ENCODE measurements at places on chromosomes 5 and 9.

DNA sequence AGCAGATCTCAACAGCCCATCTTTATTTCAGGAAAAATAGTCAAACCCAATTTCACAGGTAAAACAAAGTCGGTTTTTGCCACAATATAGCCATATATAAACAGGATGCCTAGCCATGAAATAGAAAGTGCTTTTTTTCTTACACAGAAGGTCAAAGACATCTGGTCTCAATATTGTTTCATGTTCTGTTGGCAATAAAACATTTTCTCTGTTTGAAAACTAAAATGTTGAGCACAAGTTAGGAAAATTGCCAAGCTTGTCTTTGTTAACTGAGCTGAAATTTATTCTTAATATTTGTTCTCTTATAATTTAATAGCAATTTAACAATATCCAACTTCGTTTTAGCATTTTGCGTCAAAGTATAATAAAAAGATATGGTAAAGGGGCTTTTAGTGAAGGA is 673.4 kb downstream of the DTWD2 start:
- peak; percentile 7 for DNase-seq

DNA sequence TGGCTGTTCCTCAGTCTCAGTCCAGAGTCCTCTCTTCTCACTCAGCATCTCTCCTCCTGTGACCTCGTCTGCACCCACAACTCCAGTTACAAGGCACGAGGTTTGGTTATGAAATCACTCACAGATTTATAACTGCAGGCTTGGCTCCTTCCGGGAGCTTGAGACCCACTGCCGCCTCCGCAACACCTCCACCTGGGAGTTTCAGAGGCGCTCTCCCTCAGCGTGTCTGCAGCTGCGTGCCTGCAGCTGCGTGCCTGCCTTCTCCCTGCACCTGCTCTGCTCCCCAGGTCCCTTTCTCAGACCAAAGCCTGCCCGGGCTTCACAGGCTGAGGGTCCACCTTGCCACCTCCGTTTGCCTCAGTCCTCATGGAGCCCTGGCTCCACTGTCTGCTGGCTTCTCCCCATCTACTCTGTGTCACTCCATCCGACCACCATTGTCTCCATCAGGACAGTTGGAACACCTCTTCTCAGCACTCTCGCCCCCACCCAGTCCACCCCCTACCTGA is 51.5 kb downstream of the HRH2 start:
- DNase-seq: no peak

DNA sequence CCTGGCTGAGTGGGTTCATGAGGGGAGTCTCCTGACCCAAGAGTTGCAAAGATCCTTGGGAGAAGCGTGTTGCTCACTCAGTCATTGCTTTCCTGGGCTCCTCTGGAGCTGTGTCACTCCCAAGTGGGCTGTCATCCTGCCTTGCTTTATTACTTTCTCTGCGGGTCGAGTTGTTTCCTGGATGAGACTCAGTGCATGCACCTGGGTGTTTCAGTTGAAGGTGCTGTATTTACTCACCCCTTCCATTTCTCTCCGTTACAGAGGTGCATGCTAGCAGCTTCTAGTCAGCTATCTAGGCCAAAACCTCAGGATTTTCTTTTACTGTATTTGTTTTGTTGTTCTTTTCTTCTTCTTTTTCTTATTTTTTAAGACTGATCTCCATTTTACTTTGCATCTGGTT is 785.5 kb upstream of the EDIL3 start:
- no peak for DNase-seq

GRCh38 chr5:100794844-100795243 is 108.2 kb downstream of the ST8SIA4 start:
- DNase-seq: no peak

DNA sequence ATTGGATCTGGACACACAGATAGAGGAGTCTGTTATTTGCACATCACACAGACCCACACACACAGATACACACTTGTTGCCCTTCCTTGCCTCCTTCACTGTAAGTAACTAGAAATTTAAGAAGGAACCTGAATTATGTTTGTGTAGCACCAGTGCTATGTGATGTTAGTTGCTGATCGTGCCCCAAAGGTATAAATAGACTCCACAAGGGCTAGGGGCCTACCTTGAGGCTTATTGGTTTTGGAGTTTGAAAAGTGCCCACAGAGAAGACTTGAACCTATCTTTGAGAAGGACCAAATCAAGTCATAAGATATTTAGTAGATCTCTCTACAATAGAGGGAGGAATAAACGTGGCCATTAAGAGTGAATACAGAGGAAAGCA is 8.8 kb upstream of the TGFBI start:
- no peak for DNase-seq

- DNase-seq: no peak
These were observed 6.8 kb upstream of the GRAMD2B start for GRCh38 chr5:126416266-126416925.

DNA sequence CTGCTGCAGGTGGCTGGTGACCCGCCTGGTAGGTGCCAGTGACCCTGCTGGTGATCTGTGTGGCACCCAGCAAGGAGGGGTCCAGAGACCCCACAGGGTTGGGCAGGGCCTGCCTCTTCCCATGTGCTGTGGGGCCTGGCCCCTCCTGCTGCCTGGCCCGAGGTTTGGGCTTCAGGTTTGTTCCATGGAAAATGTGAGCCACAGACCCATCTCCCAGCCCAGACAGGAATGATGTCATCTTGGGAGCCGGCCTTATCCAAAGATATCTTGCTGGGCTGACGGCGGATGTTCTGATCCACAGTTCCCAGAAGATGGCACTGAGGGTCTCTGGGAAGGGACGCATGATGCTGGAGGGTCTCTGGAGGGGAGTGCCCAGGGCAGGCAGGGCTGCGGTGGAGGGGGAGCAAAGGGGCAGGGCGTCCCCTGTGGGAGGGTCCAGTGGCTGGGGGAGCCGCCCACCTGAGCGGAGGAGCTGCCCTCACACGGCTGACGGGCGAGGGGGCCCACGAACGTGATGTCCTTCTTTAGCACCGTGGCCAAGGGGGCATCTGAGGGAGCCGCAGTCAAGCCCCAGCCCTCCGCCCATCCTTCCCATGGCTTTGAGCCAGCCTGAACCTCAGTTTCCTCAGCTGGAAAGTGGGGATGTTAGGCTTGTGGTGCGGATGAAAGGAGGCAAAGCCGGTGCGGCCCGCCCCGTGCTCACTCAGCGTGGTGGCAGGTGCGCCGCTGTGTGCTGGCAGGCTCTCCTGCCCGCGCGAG is 68.1 kb downstream of the COL5A1 start:
- DNase-seq: no peak

DNA sequence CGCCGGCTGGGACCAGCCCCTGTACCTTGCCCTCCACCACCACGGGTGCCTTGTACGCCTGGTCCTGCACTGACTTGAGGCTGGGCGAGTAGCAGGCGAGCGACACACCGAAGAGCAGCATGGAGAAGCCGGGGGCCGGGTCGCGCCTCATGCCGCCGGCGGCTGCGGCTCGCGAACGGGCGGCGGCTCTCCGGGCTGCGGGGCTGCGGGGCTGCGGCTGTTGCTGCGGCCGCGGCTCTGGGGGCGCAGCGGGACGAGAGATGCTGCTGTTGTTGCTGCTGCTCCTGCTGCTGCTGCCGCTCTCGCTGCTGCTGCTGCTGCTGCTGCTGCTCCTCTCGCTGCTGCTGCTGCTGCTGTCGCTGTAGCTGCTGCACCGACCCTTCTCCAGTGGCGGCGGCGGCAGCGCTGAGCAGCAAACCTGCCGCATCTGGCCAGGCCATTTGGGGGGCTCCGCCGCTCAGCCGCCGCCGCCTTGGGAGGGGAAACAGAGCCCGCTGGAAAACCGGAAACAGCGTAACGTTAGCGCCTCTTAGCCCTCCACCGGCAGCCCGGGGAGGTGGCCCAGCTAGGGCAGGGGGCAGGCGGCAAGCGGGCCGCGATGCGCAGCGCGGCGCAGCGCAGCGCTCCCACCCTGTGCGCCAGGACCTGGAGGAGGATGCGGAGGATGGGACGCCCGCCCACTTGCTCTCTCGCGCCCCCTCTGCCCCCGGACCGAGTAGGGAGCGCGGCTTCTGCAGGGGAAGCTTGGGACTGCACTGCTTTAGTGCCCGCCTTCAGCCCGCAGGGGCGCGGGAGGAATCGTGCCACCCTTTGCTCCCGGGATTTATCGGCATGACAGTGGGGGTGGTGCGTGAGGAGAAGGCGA is at the start of gene NRG2:
Gene NRG2, minus strand, starts transcription at position 657 of the 865 bp plus-strand sequence.
- no peak for DNase-seq

DNA sequence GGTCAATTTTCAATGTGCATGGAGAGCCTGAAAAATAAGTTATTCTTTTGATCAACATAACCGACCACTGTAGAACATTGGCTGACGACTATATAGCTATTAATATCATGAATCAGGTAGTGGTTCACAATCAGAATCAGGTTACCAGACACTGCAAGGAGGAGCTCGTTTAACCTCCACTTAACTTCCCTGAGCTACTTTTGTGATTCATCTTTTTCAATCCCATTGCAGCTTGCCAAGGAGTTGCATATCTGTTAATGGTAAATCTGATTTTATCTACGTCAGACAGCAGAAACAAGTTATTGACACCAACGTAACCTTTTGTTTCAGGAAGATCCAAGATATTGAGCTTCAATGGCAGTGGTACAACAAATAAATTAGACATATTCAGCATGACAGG is 2263.8 kb upstream of the ACO1 start:
- no peak for DNase-seq

DNA sequence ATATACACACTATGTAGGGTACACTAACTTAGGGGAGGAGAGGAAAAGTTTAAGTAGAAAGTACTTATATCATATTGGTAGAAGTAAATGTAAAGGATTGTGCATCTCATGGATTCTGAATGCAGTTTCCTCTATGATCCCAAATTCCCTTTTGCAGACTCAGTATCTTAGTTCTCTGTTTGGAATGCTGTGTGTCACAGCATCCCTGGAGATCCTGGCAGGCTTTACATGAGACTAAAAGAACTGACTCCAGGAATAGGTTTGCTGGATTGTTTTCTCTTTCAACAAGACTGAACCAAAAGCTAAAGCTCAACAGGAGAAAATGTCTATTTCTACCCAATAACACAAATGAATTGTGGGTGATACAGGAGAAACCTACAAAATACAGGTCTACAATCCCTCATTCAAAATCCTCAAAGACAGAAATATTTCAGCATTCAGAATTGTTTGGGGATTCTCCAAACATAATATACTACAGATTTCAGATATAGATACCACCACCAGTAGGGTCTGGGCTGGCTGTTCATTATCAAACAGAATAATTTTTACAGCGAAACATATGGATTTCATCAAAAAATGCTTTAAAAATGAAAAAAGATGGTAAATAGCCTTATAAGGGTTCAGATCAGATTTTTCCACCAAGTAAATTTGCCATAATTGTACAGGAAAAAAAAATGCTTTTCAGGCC is 324.7 kb upstream of the GRAMD2B start:
- no peak for DNase-seq

DNA sequence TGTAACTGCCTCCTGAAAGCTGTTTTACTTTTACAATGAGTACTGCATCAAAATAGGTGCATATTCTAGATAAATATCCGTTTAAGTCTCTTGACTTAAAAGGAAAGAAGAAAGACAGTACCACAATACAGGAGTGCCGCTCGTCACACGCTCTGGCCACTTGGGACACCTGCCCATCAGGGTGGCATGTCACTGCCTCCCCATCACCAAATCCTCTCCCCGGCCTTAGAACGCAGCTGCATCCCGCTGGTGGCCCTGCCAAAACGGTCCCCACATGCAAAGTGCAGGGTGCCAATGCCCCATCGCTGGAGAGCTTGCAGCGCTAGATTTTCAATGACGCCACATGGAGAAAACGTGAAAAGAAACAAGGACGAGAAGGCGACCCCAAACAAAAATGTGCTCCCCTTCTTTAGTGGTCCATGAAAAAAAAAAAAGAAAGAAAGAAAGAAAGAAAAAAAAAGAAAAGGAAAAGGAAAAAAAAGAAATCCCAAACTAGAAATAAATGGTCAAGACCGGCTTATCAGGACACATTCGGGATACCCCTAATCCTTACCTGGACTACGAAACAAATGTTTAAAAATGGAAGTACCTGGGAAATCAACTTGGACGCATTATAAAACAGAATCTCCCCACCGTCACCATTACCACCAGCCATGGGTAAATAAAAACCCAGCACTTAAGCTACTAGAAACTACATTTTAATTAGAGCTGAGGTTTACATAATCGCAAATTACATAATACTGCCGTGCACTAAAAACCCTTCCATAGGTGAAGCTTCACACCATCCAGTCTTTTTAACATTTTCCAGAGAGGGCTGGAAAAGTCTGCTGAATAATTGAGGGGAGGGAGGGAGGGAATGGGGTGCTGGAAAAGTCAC is 1.0 kb downstream of the ANKH start:
- no peak for DNase-seq

DNA sequence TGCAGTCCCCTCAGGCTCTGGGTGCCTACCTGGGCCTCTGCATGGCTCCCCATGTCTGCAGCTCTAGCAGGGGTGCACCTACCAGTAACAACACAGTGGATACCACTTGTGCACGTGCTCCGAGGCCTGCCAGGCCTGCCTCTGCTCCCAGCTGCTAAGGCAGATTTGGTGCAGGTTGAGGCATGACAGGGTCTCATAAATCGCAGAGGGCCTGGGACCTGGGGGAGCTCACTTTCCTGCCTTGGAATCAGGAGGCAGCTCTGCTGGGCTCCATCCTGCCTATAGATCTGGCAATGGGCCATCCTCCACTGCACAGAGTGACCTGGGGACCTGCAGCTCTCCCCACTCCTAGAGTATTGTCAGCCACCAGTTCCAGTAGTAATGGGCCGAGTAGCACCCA is 121.9 kb upstream of the CXCL14 start:
- no peak for DNase-seq

- DNase-seq: peak; percentile 50
These were observed at the start of gene ARHGEF28 for GRCh38 chr5:73625944-73626811. ARHGEF28 (plus strand) TSS chr5:73626196; CDS start chr5:73684852, 58,656 bp downstream.
